ENCODE measurements at places on chromosomes 6 and 20.
A peak's percentile ranks its signal among the peaks of the same experiment; 100 is the strongest.

- DNase-seq: peak; percentile 25
Observed at GRCh38 chr6:156791320-156791850, 14.2 kb downstream of the ARID1B start.

- no peak for DNase-seq
Observed at GRCh38 chr20:54151075-54151439, 22.7 kb downstream of the CYP24A1 start.

GRCh38 chr6:35007016-35007415 is 118.0 kb downstream of the ANKS1A start:
- DNase-seq: no peak

GRCh38 chr6:150550244-150550643 is 49.4 kb upstream of the PLEKHG1 start:
- DNase-seq: no peak

- peak; percentile 70 for DNase-seq
Observed at GRCh38 chr6:95094751-95095663, 482.3 kb upstream of the MANEA start.

GRCh38 chr6:56244528-56245253 is 2.7 kb downstream of the COL21A1 start:
- no peak for DNase-seq

- no peak for DNase-seq
Observed at GRCh38 chr6:90003069-90003795, 109.0 kb downstream of the GJA10 start.

- DNase-seq: no peak
Observed at GRCh38 chr6:120498711-120499110, 835.6 kb downstream of the TBC1D32 start.

- DNase-seq: no peak
Observed at GRCh38 chr6:55033016-55033546, 141.2 kb upstream of the HCRTR2 start.

DNA sequence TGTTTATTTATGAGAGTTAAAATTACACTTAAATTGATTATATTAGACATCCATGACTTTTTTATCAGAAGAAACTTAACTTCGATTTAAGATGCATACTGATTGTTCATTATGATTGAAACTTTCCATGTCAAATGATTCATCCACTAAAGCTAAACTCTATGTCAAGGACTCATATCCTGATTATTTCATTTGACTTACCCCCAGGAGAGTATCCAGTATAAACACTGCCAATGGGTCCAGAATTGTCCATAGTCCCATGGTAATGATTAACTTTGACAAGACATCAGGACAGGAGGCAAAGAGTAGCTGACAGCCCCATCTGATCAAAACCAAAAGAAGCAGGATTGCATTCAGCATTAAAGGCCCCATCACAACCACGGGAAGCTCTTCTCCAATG is 709.9 kb downstream of the TFAP2A start:
- peak; percentile 24 for DNase-seq

- no peak for DNase-seq
Observed at GRCh38 chr6:57423468-57423867, 106.0 kb downstream of the PRIM2 start.

GRCh38 chr20:37990571-37991151 is 42.6 kb downstream of the TTI1 start:
- DNase-seq: no peak

DNA sequence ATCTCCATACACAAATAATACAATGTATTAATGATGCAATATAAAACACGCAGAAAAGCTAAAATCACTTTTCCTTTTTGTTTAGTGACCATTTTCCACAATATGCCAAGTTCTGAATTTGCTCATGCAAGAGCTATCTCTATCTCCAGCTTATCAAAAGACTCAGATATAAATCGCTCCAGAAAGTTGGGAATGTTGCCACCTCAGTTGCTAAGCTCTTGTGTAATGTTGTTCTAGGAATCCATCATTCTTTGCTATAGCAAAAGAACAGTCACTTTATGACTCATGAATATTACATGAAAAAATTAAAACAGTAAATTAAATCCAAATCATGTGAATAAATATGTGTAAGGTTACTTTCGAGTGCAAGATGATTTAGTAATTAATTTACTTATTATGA is 8.7 kb downstream of the PLAGL1 start:
- DNase-seq: no peak

- no peak for DNase-seq
Observed at GRCh38 chr6:4698901-4699659, 77.1 kb upstream of the CDYL start.

DNA sequence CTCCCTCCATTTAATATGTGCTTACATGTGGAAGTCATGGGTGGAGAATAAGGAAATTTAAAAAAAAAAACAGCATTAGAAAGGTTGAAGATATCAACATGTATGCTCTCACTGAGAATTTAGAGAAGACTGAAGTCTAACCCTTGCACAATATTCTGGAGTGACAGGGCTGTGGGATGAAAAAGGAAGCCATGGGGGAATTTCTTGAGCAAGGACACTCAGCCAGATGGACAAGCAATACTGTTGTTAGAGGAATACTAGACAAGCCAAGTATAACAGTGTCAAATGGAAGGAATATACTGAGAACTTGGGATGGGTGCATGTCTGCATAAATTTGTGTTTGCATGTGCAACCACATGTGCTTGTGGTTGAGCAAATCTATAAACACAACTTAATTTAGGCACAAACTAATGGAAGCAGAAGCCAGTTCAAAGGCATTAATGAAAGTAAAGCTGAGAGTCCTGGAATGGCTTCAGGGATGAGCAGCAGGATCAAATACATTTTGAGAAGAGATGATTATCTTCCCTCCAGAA is 119.7 kb downstream of the ADGRB3 start:
- DNase-seq: no peak

- DNase-seq: peak; percentile 41
Observed at GRCh38 chr6:122033564-122034181, 365.8 kb upstream of the HSF2 start.

DNA sequence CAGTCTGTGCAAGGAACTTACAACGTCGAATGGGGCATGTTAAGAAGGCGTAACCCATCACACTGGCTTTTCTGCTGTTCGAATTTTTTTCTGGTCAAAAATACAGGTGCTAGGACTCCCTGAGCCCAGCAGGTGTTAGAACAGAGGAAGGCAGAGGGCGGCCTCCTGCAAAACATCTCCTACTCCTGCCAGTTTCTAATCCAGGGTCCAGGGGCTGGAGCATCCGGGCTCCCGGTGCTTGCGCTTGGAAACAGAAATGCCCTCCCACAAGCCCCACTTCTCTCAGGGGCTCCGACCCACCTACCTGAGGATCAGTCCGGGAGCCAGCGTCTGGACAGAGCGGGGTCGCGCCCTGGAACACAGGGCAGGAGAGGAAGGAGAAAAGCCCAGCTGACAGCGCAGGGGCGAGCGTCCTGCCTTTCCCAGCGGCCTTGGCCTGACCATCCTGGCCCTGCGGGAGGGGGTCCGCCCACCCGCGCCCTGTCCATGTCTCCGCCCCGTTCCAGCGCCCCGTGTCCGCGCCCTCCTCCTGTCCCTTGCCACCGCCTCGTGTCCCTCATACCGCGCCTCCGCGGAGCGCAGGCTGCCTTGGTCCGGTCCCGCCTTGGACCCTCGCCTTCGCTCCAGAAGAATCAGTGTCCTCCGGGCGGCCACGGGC is 14.8 kb upstream of the LPA start:
- no peak for DNase-seq

DNA sequence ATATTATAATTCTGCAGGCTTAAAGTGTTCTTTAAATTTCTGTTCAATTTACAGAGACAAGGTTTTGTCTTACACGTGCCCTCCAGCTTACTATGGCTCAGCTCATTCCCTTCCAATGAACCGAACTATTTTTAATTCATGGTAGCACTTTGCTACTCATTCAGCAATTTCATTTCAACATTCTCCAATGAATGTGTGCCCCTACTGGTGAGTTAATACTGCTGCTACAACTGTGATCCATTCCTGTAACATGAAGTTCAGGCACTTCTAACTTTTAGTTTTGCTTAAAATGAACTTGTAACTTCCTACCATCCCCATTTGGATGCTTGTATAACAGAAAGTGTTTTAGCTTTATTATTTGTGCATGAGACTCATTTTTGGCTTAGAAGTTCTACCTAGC is 99.7 kb downstream of the F13A1 start:
- DNase-seq: no peak

GRCh38 chr20:17523326-17523725 is 7.9 kb downstream of the BFSP1 start:
- DNase-seq: no peak

DNA sequence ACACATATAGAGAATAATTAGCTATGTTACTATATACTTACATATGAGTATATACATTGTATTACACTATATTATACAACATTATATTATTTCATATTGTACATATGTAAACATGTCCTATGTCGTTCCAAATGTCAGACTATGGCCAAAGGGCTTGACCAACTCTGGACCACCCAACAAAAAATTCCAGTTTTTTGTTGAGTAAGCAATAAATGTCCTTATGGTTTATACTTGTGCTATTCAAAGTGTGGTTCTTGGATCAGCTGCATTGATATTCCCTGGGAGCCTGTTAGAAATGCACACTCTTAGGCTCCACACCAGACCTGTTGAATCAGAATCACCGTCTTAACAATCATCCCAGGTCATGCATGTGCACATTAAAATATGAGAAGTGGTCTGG is 225.4 kb upstream of the ZFP64 start:
- DNase-seq: no peak

- DNase-seq: no peak
Observed at GRCh38 chr6:7669742-7670141, 56.2 kb upstream of the BMP6 start.

DNA sequence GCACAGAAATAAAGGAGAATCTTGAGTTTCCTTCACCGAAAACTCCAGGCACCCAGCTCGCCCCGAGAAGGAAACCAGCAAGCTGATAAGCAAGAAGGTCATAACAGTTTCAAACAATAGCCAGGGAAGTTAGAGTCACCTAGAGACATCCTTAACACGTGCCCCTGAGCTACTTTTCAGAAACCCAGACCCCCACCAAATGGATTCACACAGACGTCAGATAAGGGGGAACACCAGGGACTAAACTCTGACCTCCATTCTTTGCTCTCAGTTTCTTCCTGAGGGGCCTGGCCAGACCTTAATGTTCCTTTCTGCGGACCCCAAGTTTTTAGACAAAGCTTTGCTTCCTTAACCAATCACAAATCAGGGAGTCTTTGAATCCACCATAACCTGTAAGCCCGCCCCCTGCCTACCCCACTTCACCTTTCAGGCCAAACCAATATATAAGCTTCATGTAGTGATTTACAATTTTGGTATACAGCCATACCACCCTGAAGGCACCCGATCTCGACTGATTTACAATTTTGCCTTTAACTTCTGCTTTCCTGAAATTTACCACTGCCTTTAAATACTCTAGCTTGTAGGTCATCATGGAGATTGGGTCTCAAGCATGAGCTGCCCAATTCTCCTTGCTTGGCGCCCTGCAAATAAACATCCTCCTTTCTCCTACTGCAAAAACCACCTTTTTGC is 11.7 kb downstream of the SOD2 start:
- DNase-seq: no peak

DNA sequence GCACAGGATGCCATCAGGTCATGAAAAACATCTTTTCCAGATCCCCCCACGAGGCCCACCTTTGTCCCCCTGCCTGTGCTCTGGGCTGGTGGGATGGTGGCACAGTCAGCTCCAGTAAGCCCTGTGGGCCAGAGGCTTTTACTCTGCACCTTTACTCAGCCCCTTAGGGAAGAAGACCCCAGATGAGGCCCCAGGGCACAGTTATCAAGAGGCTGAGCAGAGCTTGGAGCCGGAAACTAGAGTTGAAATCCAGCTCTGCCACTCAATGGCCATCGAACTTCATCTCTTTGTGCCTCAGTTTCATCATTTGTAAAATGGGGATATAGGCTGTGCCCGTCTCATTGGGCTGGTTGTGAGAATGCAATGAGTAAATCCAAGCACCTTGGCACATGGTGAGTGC is 81.7 kb upstream of the TOX2 start:
- DNase-seq: no peak

- no peak for DNase-seq
Observed at GRCh38 chr20:48739395-48740291, 88.2 kb downstream of the PREX1 start.

- peak; percentile 87 for DNase-seq
Observed at GRCh38 chr6:122609881-122610689, at the start of gene PKIB. Gene PKIB, plus strand, starts transcription at chr6:122610405. Its CDS starts 107,390 bp downstream, at chr6:122717795.

- DNase-seq: no peak
Observed at GRCh38 chr6:111711984-111712752, 106.5 kb upstream of the TRAF3IP2 start.

DNA sequence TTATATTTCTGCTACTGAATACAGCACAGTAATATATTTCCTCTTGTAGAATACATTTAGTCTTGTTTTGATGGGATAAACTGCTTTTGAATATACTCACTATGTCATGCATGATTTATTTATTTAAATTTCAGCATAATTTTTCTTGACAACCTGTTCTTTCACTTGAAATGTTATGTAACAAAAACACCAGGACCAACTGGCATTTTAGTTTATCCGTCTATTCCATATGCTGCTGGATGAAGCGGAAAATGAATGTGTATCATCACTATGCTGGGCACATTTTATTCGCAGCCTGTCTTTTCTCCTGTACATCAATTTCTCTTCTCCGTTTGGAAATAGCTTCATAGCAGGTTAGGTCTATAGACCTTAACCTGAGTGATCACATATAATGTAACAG is 206.8 kb upstream of the PLCB4 start:
- no peak for DNase-seq

GRCh38 chr20:35125753-35126152 is 21.4 kb downstream of the EDEM2 start:
- no peak for DNase-seq
